C1 segment of cervical spinal cord (tissue), 14 donors: ENCODE measurements at places on chromosomes 13 and 19.

DNA sequence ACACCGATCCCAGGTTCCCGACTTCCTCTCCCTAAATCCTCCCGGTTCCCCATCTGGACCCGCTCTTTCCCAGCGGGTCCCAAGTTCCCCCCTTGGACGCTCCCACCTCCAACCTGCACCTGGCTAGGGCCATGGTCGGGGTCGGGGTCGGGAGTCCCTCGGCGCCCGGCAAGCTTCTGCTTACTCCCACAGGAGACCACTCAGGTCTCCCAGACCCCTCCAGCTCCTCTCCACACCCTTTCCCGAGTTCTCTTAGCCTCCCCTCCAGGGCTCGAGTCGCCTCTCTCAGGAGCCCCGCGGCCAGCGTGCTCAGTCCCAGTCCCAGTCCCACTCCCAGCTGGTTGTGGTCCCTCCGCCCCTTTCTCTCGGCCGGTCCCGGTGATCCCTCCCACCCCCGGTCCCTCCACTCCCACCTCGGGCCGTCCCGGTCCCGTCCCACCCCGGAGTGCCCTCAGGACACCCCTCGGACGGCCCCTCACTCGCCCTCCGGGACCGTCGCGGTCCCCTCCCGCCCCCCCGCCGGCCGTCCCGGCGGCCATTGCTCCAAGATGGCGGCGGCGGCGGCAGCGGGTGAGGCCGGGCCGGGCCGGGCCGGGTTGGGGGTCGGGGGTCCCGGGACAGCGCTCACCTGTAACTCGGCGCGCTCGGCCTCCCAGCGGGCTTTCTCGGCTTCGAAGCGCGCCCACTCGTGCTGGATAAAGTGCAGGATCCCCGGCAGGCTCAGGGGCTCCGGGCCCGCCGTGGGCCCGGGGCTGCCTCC lies at the start of gene FKRP:
Gene FKRP (plus strand): TSS at position 537 of the 760 bp plus-strand sequence. CDS start 9,394 bp downstream, outside the sequence.
- peak; percentile 40 for DNase-seq

- DNase-seq = no peak
Observed at GRCh38 chr19:29289020-29289419, 76.1 kb upstream of the UQCRFS1 start.

DNA sequence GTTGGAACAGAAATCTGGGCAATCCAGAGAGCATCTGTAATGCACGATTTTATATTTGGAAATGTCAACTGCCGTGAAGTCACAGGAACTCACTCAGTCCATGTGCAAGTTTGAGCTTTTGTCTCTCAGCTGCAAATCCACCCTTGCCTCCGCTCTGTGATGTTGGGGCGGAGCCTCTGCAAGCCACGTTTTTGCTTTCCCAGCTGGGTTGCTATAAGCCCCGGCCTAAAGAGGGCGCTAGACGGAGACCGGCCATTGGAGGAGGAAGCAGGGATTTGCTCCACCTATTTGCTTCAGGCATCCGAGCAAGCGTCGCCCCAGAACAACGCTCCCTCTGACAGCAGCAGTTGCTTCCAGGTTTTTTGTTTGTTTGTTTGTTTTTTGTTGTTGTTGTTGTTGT lies 56.2 kb downstream of the TRPM4 start:
- DNase-seq = no peak

DNA sequence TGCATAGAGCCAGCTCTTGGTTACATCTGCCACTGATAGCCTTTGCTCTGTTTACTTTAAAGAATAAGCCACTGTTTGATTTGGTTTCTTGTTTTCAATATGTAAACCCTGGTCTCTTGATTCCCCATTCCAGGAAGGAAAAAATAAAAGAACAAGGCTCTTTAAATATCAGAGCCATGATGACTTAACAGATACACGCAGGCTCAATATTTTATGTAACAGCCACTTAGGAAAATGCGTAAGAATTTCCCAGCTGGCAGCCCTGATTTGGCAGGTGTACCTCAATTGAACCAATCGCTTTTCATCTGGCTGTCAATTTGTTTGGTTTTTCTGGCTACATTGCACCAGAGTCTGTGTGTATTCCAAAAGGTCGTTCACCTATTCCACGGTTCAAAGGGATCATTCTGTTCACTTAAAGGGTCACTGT lies 65.6 kb downstream of the IRS2 start:
- DNase-seq = no peak

DNA sequence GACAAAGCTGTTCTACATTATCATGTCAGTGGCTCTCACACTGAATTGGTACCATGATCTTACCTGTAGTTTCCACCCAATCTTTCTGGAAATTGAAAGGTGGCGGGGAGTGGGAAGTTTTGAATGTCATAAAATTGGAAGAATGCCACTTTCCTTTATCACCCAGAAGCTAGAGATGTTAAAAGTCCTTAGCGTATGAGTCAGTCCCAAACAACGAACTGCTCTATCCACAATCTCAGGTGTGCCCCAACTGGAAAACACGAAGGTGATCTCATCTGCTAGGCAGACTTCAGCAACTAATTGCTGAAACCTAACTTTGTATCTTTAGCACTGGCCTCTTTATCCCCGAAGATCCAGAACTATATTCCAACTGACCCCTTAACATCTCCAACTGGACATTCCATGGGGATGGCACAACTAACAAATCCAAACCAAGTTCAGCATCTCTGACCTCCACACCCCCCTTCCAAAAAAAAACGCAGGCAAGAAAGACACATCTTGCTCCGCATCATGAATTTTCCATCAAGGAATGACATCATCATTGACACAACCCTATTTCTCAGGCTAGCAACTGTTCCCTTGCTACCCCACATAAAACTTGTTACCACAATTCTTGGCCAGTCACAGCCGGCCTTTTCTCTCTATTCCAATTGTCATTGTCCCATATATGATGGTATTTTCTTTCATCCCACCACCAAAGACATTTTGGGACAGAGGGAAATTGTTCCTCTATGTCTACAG lies 175.4 kb downstream of the KLF12 start:
- DNase-seq = no peak

- DNase-seq = no peak
Observed at GRCh38 chr13:65889368-65889767, 1340.8 kb downstream of the PCDH9 start.

DNA sequence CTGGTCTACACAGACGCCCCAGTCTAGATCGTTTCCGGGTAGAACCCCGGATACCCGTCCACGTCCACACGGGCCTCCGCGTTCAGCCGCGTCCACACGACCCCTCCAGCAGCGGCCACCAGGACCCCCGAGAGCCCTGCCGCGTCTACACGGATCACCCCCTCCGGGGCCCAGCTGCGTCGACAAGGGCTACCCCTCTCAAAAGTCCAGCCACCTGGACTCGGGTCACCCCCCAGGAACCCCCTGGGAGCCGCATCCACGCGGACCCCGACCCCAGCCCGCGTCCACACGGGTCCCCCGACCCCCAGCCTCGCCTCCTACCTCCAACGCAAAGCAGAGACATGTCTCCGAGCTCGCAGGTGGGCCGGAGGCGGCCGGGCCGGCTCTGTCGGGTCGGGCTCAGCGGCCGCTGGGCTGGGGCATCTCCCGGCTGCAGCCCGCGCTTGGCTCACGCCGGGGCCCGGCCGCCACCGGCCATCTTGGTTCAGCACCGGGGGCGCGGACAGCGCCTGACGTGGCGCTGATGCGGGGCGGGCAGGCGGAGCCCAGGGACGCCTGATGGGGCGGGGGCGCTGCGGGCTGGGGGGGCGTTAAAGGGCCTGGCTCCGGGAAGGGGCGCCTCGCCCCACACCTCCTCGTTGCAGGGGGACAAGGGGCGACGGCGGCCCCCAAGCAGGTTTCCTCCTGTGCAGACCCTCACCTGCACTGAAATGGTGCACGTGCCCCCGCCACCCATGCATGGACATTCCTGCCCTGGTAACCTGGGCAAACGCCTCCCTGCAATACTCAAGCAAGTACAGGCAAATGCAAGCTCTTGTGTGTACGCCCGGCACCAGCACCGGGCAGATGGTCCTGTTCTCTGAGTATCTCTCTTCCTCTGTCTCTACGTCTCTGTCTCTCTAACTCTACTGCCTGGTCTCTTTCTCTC lies at the start of gene UNC13A:
Gene UNC13A (minus strand): TSS at position 498 of the 928 bp plus-strand sequence. CDS start 155 bp downstream, at position 343.
- no peak for DNase-seq

GRCh38 chr13:91632086-91632485 lies 233.7 kb downstream of the GPC5 start:
- no peak for DNase-seq

- no peak for DNase-seq
Observed at GRCh38 chr13:28041031-28041461, 52.6 kb upstream of the URAD start.

GRCh38 chr19:17398902-17399527 lies 5.0 kb upstream of the CCDC194 start:
- DNase-seq = no peak

DNA sequence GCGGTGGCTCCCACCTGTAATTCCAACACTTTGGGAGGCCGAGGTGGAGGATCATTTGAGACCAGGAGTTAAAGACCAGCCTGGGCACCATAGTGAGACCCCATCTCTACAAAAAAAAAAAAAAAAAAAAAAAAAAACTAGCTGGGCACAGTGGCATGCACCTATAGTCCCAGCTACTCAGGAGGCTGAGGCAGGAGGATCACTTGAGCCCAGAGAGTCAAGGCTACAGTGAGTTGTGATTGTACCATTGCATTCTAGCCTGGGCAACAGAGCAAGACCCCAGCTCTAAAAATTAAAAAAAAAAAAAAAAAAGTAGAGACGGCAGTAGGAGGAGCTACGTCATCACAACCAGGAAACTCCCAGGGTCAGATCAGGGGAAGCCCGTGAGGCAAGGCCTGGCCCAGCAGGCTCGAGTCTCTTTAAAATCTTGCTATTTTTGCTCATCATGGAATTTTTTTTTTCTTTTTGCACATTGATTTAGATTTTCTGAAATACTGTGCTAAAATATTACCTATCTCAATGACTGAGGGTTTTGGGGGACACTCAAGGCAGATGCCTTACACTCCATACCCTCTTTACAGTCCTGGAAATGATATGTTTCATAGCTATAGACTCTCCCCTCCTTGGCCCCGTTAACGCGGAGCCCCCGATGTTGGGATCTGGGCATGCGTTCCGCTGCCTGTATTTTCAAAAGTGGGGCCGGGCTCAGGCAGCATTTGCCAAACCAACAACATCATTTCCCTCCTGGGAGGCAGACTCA lies 44.4 kb upstream of the USE1 start:
- DNase-seq = no peak

DNA sequence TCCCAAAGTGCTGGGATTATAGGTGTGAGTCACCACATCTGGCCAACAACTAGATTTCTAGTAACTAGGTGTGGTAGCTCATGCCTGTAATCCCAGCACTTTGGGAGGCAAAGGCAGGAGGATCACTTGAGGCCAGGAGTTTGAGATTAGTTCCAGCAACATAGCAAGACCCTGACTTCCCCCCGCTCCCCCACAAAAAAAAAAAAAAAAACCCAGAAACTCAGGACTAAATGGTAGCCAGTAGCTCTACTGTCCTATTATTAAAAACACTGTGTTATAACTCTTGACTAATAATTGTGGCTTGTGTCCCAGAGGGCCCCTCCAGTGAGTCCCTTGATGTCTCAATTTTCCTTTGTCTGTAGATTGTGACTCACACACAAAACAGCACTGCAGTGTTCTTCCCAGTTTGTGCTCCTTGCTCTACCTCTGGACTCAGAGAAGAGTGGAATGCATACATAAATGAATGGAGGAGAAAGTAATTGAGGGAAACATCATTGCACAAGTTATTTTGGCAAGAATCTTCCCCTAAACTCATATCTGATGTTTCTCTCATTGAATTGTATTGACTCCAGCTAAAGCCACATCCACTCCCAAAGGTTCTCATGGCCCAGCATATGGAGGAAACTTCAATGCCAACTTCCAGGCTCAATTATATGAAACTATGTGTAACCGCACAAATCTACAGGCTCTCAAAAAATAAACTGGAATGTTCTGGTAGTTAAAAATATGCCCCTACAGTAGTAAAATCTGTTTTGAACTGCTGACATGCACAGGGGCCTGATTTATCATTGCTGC lies 8.8 kb downstream of the TPT1 start:
- DNase-seq = no peak

DNA sequence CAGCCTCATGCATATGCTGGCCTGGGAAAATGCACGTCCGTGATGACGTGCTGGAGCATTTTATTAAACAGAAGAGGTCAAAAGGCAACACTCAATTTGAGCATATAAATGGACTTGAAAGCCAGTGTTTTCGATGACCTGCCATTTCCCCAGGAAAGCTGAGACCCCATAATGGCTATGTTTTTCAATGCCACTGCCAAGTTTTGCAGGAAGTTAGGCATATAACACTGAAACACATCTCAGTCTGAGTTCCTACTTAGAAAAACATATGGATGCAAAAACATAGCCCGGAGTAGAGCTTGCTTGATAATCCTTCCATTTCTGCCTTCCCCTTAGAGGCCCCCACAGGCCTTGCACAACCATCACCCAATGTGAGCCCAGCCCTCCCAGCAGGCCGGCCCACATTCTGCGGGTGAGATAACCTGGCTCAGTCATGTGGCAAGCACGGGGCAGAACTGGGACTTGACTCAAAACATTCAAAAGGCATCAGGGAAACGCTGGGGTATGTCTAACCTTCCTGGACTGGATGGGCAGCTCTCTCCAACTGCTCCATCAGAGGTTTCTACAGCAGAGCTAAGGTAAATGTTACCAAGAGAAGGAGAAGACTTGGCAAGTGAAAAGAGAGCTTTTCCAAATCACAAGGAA lies 24.9 kb downstream of the EPS15L1 start:
- no peak for DNase-seq

- no peak for DNase-seq
Observed at GRCh38 chr19:28553764-28554163, 659.2 kb downstream of the UQCRFS1 start.

DNA sequence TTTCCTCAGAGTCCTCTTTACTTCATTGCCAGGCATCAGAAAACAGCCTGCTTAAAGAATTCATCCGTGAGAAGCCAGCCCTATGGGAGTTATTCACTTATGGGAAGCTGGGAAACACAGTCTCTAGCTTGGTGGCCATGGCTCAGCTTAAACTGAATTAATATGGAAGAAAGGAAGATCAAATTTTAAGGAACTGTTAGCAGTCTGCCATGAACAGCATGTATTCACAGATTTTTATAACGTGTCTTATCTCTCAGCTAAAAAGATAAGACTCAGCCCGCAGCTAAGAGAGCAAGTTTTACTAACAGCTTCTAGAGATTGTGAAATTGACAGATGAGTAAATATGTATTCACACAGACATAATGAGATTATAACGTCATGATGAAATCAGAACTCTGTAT lies 253.7 kb upstream of the RXFP2 start:
- DNase-seq = no peak

DNA sequence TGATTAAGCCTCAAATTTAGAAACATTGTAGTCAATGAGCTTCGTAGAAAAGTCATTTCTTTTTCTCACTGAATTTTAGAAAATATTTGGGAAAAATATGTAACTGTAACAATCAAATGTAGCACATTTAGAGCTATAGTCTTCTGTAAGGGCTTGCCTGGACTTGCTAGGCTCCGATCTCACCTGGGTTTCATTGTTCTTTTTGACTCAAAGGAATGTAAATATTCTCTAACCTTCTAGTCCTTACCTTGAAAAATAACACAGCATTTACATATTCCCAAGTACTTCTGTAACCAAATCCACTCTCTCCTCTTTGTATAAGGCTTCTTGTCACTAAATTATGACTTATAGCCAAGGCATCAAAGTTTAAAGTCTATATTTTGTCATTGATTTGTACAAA lies 2.9 kb upstream of the UFM1 start:
- no peak for DNase-seq

GRCh38 chr13:59504407-59504806 lies 659.3 kb downstream of the DIAPH3 start:
- DNase-seq = no peak
